ENCODE measurements at places on chromosomes 1 and 21.
A peak's percentile ranks its signal among the peaks of the same experiment; 100 is the strongest.

GRCh38 chr21:45259206-45259840 is 28.4 kb downstream of the POFUT2 start:
- DNase-seq = no peak

DNA sequence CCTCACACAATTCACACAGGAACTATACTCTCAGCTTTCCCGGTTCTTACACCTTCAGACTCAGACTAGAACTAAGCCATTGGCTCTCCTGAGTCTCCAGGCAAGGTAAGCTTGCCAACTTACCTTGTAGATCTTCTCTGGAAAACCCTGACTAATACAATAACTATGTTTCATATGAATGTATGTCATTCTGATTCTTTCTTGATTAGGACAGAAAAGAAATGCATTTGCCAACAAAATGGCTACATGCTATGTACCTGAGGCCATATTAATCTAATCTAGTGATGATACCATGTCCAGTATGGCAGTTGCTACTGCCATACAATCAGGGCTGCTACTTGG is 9.8 kb upstream of the ZSWIM5 start:
- DNase-seq = no peak

- no peak for DNase-seq
These were observed 291.0 kb downstream of the CHRM3 start for GRCh38 chr1:239677362-239677761.

DNA sequence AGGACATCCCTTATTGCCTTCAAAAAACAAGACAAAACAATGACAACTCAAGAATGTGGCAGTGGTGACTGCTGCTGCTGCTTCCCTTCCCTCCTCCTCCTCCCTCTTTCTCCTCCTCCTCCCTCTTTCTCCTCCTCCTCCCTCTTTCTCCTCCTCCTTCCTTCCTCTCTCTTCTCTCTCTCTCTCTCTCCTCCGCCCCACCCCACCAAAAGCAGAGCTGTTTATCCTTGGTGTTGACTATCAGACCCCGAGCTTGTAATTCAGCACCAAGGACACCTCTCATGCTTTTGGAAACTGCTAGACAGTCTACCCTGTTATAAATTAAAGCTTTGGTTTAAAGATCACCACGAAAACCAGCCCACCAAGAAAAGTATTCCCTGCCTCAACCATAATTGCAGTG is 72.4 kb upstream of the IFNAR2 start:
- DNase-seq = no peak

- DNase-seq = no peak
These were observed 17.3 kb downstream of the KCNT2 start for GRCh38 chr1:196590959-196591358.

DNA sequence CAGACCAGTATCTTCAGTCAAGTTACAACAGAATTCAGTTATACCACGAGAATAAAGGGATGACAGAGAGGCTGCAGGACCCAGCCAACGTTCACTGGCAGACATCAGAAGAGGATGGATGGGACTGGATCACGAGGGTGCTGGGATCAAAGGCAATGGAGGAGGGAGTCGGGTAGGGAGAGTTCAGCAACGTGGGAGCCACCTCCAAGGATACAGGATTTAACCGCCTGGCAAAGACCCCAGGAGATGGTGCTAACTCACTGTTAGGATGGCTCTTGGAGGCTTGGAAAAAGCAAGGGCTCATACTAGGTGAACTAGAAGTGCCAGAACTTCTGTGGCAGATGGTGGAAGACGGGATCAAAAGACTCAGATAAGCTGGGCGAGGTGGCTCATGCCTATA is 99.1 kb upstream of the DISP3 start:
- no peak for DNase-seq

- no peak for DNase-seq
These were observed 49.2 kb downstream of the KYAT3 start for GRCh38 chr1:88943241-88943640.

DNA sequence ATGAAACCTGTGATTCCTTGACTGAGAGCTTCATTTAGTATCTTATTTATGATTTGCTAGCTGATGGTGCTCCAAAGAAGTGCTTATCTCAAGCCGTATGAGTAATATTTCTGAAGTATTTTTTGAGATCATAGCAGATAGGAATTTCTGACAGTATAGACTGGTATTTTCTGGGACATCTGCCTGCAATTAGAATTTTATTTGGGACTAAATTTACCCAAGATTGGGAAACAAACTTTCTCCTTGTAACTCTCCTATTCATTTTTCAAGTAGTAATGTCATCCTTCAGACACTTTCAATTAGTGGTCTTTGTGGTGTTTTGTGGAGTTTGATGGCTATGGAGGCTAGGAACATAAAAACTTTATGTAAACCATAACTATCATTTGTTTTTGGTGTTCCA is 597.2 kb upstream of the ZP4 start:
- no peak for DNase-seq

DNA sequence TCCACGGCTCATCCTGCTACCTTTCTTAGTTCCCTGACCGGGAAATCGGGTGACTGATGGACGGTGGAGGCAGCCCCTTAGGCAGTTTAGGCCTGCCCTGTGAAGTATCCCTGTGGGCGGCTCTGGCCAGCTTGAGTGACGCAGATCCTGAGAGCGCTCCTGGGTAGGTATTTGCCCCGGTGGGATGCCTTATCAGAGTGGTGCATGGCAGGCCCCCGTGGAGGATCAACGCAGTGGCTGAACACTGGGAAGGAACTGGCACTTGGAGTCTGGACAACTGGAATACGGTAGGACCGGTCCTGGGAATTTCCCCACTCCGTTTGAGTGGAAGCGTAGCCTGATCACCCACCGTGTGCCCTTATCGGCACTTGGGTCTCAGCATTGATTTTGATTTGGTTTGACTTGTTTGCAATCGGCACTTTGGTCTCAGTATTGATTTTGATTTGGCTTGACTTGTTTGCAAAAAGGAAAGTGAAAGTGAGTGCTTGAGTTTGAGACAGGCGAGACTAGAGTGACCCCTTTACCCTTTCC is 15.2 kb downstream of the PLA2G2F start:
- DNase-seq = no peak

- no peak for DNase-seq
These were observed 2.2 kb downstream of the PGBD5 start for GRCh38 chr1:230423951-230424350.

GRCh38 chr1:212606395-212607205 is 2.0 kb upstream of the ATF3 start:
- DNase-seq = peak; percentile 59

GRCh38 chr1:93324486-93325464 is 20.9 kb upstream of the DR1 start:
- no peak for DNase-seq

All from suppressor macrophage treated with lipopolysaccharide for 1 hour (primary cell).